ENCODE measurements at places on chromosomes 5 and 9.

DNA sequence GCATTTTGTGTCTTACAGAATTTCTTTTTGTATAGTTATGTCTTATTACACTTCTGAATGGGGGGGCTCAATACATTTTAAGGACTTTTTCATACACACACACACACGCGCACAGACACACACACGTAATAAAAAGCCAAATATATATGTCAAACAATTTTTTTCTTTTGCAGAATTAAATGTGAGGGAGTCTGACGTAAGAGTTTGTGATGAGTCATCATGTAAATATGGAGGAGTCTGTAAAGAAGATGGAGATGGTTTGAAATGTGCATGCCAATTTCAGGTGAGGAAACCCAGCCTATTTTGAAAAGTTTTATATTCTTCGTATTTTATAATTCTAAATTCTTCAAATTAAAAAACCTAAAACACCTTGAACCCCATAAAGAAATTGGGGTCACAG, 25.6 kb downstream of the TMEFF1 start:
- DNase-seq = no peak

GRCh38 chr9:77024776-77025545, 5.5 kb downstream of the FOXB2 start:
- DNase-seq = no peak

DNA sequence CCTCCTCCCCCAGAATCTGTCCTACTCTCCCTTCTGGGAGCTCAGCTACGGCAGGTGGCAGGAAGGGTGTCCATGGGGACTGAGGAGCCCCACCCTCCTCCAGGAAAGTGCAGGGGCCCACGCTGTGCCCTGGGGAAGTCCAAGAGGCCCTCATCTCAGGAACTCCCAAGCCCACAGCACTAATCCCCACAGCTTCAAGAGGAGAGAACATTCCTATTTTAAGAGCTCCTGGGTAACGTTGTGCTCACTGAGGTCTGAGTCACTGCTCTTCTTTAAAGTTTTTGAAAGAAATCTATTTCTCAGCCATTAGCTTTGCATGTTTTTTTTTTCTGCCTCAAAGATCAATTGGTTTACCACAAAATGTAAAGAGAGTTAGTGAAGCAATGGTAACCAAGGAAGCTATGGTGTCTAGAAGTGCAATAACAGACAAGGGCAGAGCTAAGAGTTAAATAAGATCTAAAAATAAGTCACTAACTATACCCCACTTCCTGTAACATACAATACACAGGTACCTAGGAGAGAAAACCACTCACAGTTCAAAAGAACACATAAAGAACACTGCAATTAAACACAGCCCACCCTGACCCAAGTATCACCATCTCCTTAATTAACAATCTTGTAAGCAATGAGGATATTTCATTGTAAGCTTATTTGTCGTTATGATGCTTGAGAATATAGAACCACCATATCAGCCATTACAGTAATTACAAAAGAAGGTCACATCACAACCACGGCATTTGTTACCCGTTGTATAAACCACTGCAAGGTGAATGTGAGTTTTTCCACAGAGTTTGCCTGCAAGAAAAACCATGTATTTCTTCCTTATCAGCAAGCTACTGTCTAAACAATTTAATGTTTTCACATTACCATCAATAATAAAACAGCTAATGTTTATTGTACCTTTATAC, 382.3 kb upstream of the SLC30A5 start:
- DNase-seq = no peak

DNA sequence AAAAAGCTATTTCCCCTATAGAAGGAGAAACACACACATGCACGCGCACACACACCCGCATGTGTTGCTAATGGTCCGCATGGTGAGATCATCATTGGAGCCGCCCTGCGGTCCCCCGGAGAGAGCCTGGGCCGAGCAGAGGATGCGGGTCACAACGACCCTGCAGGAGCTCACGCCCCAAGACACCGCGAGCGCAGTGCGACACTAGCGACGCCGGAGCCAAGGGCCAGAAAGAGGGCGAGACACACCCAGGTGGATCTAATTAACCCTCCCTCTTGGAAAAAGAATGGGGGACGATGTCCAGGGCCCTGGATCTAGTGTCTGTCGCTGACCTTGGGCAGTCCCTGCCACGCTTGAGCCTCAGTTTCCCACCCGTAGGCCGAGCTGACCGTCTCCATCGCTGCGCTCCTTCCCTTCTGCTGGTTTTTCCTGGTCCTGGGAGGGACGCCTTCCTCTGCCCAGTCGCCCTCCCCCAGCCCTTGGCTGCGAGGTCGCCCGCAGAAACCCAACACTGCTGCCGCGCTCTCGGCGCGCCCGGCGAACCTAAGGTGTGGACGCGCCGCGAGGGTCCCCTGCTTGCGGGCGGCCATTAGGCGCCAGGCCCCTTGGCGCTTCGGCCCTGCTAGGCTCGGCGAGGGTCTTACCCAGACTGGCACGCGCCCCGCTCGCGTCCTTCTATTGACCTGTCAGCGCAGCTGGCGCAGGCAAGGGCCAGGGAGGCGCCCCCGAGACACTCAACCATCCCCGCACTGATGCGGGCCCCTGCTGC, 47.5 kb upstream of the RNF20 start:
- DNase-seq = no peak

GRCh38 chr5:108637134-108637533, 110.6 kb upstream of the FER start:
- DNase-seq = no peak

- peak; percentile 11 for DNase-seq
Measured at GRCh38 chr9:114592356-114592755, 4.8 kb downstream of the ATP6V1G1 start.

- DNase-seq = no peak
Measured at GRCh38 chr9:36118706-36119105, 17.8 kb upstream of the GLIPR2 start.

DNA sequence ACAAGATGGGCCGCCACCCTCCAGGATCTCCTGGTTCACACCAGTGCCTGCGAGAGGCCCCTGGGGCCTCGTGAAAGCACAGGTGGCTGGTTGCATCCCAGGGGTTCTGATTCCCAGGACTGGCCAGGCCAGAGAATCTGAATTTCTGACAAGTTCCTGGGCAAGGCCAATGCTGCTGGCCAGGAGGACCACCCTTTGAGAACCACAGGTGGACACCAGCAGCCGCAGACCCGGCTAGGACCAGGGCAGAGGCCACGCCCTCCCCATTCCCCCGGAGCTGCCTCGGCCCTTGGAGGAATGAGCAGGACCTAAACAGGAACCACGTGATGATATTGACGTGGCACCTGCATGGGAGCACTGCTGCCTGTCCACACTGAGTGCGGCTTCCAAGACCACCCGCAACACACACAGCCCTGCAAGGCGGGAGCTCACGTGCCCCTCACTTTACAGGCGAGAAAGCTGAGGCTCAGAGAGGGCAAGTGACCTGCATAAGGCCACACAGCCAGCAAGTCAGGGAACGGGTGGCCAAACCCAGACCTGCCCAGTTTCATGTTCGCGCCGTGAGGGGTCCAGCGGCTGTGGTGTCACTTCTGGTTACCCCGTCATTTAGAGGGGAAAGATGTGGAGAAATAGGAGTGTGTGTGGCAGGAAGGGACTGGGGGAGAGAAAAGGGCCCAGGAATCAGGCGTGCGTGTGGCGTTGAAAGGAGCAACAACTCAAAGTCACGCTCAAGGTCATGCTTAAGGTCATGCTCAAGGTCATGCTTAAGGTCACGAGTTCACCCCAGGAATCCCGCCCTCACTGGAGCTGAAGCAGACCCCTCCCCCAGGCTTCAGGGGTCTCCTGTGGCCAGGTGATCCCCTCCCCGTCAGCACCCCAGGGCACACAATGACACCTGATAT, 105.9 kb upstream of the IER5L start:
- no peak for DNase-seq

DNA sequence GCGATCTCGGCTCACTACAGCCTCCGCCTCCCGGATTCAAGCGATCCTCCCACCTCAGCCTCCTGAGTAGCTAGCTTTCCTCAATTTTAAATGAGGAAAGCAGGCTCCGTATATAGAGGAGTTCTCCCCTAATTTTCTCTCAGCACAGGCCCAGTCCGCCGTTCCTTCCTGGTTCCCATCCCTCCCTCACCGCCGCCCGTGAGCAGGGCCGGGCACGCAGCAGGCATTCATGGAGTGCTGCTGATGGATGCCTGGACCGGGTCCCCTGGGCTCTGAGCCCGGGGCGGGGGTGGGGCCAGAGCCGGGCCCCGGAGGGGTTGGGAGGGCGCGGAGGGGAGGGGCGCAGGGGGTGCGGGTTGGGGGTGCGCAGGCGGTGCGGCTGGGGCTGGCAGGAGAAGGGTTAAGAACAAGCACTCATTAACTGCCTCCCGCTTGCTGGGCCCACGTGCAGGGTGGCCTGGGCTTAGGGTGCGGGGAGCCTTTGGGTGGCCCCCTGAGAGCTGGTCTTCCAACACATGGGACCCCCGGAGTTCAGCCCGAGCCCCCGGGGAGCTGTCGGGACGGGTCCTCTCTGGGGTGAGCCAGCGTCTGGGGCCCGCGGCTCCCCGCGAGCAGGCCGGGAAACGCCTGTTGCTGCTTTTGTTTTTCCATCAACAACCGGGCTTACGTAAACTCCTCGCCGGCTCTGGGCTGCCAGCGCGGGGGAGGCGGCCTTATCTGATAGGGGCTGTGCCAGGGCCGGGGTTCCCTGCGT, 33.7 kb downstream of the LHX2 start:
- no peak for DNase-seq

GRCh38 chr5:14512574-14512973, 69.0 kb upstream of the OTULINL start:
- no peak for DNase-seq

- no peak for DNase-seq
Measured at GRCh38 chr5:92518318-92518904, 1062.6 kb downstream of the NR2F1-AS1 start.

DNA sequence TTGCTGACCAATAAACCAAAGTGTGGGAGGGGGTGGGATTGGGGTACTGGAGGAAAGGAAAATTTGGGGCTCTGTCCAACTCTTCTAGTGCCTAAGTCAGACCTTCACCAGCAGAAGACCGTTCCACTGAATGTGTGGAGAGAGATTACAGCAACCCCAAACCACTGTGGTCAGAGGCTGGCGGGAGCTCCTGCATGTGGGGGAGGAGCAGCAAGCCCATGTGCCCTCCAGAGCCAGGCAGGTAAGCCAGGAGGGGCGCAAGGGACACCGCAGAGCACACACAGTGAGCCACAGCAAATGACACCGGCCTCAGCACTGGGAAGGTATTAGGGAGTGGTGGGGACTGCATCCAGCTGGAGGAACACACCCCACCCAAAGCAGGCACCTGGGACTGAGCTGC, 62.9 kb downstream of the SMIM23 start:
- DNase-seq = no peak

DNA sequence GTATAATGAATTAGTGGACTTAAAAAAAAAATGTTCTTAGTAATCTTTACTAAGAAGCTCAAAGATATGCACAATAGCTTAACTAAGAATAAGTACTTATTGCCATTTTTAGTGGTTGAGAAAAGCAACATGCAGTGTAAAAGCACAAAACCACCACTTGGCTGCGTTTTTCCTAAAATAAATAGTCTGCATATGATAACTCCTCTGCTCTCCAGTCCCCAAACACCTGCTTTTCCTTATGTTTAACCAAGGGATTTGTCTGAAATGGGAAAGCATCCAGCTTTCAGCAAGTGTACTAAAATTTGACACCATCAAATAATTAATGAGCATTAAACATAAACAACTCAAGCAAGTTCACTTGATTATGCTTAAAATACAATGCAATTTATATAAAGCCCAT, 41.4 kb downstream of the PSIP1 start:
- no peak for DNase-seq
